ENCODE measurements at places on chromosomes 2 and 18.

DNA sequence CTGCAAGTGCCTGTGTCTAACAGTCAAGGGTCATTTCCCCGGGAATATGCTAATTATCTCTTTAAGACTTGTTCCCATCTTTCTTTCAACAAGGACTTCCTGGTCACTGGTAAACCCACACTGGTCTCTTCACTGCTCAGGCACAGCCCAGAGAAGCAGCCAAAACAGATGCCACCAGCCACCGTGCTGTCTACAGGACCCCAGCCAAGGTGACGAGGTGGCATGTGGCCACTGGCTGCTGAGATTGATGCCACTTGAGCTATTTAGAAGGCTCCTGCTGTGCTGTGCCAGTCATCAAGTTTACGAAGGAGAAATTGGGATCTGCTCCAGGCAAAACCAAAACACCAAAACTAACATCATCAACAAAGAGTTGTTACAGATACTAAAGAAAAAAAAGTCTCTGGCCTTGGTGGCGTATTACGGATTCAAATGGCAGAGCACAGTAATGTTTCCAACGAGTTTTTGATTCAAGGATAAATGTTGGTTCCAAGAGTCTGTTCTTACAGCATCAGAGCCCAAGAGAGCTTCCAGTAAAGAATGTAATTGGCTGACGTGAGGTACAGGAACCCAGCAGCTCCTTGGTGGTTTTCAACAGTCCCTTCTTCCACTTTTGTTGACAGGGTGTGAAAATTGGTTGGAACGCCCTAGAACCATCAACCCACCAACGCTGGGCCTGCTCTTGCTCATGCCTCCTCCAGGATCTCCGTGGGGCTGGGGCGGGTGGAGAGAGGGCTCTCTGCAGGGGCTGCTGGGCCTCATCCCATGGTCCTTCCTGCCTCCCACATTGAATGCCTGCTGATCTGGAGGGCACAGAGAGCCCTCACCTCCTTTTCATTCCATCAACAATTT is 63.7 kb upstream of the ZCCHC2 start:
- DNase-seq = no peak

DNA sequence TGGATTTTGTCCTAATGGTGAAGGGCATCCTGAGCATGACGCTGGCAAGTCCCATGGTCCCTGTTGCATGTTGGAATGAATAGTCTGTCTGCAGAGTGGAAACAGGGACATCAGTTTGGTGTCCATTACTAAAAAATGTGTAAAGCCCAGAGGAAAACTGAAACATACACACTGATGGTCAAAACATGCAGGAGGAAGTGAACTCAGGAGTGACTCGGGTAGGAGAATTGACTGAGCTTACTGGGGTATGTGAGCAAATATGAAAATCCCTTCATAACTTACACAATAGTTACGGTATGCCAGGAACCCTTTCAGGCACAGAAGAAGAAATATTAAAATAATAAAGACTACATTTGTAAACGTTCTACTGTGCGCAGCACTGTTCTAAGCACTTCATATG is 5.6 kb upstream of the SOX11 start:
- DNase-seq = no peak

GRCh38 chr18:55988537-55988936 is 400.5 kb upstream of the TCF4 start:
- no peak for DNase-seq

DNA sequence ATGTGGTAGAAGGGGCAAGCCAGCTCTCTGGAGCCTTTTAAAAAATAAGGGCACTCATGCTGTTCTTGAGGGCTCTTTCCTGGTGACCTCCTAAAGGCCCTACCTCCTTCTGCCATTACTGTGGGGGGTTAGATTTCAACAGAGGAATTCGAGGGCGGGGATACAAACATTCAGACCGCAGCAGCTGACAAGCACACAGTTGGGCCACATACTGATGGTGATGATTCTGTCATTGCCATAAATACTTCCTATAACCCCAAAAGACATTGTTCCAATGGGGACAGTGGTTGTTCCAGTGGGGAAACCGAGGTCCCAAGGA is 67.0 kb downstream of the TSHZ1 start:
- no peak for DNase-seq

- no peak for DNase-seq
These were observed 43.5 kb downstream of the GORASP2 start for GRCh38 chr2:170972296-170973224.

DNA sequence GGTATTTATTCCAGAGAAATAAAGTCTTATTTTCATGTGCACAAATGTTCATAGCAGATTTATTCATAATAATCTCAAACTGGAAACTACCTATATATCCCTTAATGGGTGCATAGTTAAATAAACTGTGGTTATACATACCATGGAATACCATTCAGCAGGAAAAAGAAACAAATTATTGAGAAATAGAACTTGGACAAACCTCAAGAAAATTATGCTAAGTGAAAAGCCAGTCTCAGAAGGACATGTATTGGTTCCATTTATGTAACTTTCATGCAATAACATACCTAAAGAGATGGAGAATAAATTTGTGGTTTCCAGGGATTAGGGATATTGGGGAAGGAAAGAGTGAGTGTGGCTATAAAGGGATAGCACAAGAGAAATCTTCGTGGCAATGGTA is 452.6 kb downstream of the SETBP1 start:
- DNase-seq = no peak

DNA sequence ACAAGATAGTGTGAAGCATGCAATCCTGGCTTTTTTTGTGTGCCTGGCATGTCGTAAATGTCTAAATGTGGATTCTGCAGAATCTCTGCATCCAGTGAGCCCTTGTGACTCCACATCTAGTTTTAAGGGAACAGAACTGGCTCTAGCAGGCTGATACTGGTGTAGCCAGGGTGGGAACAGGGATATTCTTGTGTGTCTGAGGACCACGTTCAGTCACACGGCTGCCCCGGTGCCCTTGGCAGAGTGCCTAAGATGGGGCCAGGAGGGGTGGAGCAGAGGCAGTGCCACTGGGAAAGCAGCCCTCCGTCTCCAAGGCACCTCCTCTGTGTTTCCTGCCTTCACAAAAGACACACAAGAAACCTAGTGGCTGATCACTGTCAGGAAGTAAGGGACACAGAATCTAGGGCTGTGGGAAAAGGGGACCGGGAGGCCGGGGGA is 91.5 kb upstream of the PARD3B start:
- DNase-seq = no peak

- DNase-seq = no peak
These were observed 37.7 kb downstream of the PELI1 start for GRCh38 chr2:64106481-64106880.

DNA sequence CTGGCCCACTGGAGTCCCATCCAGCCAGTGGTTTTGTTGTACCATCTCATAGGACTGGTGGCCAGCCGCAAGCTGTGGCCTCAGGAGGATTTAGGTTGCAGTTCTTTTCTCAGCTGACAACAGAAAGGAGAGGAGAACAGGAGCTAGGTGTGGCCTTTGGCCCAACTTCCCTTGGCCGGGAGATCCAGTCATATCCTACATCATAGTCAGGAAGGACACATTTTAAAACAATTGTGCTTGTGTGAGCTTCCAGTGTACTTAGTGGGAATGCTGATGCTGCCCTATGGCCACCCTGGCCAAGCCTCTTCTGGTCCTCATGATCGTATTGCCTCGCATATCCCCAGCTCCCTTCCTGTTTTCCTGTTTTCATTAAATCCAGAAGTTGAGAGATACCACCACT is 98.1 kb downstream of the WDSUB1 start:
- DNase-seq = no peak

- no peak for DNase-seq
These were observed 3.9 kb downstream of the KRTCAP3 start for GRCh38 chr2:27446057-27446456.

DNA sequence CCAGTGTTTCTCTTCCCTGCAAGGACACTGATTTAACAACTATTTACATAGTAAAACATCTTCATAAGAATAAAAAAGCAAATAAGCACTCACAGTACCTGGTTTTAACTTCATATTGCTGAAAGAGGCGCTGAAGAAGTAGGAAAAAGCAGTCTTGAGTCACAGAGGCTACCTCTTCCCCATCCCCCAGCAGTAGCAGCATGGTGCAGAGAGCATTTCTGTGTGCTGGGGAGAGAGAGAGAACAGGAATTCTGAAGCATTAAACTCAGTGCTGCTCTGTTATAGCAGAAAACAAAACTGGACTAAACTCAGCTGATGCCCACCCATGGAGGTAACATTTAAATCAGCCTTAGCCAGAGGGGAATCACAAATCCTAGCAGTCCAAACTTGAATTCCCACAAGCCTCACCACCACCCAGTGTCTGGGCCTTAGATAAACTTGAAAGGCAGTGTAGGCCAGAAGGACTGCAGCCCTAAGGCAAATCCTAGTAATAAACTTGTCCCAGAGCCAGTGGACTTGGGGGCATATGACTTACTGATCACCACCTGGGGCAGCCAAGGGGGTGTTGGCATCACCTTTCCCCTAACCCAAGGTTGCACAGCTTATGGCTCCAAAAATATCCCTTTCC is 321.8 kb upstream of the CWC22 start:
- DNase-seq = no peak

- DNase-seq = no peak
These were observed 113.8 kb downstream of the CTAGE1 start for GRCh38 chr18:22303927-22304326.
